ENCODE measurements at places on chromosomes 6 and 20.
A peak's percentile ranks its signal among the peaks of the same experiment; 100 is the strongest.

GRCh38 chr6:26232940-26233648 lies 131.9 kb upstream of the BTN3A2 start:
- peak; percentile 75 for DNase-seq

DNA sequence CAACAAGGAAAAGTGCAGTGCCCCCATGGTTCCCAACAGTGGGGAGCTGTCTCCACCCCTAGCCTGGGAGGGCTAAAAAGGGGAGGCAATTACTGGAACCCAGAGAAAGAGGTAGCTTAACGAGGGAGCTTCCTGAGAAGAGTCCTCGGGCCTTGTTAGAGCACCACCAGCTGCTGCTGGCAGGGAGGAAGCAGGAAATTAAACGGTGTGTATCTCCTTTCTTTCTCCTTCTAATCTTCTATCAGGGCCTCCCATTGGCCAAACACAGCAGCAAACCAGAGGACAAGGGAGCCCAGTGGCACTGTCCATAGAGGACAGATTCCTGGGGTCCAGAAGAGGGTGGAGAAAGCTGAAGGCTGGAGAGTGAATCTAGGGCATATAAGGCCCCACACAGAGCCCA lies 7.6 kb upstream of the BTN2A2 start:
- DNase-seq: no peak

DNA sequence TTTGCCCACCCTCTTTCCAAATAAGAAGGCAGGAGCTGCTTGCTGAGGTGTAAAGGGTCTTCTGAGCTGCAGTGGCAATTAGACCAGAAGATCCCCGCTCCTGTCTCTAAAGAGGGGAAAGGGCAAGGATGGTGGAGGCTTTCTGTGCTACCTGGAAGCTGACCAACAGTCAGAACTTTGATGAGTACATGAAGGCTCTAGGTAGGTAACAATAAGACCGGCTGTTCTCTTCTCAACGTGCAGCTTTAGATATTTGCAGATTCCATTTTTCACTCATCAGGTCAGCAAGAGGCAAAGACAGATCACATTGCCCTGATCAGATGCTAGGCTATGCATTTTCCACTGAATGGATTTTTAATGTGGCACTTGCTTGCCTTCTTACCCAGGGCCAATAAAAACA lies at the start of gene FABP7:
Gene FABP7 (plus strand): TSS at position 50 of the 400 bp plus-strand sequence. CDS start 79 bp downstream, at position 129.
- DNase-seq: no peak

GRCh38 chr6:33217681-33218080 lies 9.4 kb downstream of the RING1 start:
- no peak for DNase-seq

GRCh38 chr20:53935344-53936084 lies 134.9 kb downstream of the BCAS1 start:
- no peak for DNase-seq

GRCh38 chr20:10671221-10671918 lies 2.4 kb downstream of the JAG1 start:
- peak; percentile 47 for DNase-seq
